ENCODE measurements at places on chromosomes 3 and 15.

DNA sequence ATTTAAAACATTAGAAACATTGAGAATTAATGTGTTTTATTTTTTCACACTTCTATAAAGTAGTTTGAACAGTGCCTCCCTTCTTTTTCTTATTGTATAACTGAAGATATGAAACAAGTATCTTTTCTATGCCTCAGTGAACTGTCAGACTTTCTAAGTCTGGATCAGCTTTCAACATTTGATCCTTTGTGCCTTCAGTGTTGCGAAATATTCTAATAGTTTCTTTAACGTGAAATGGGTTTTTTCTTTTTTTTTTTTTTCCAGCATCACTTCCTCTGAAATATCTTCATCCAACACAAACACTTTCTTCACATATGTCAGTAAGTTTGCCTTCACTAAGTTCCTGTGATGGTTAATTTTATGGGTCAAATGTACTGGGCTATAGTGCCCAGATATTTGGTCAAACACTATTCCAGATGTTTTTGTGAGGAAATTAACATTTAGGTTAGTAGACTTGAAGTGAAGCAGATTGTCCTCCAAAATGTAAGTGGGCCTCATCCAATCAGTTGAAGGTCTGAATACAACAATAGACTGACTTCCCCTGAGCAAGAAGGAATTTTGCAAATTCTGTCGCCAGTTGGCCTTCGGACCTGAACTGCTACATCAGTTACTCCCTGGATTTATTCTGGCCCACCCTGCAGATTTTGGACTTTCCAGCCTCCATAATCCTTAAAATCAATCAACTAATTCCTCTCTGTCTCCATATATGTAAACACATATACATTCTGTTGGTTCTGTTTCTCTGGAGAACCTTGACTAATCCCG is 6.4 kb upstream of the CPOX start:
- DNase-seq = no peak

DNA sequence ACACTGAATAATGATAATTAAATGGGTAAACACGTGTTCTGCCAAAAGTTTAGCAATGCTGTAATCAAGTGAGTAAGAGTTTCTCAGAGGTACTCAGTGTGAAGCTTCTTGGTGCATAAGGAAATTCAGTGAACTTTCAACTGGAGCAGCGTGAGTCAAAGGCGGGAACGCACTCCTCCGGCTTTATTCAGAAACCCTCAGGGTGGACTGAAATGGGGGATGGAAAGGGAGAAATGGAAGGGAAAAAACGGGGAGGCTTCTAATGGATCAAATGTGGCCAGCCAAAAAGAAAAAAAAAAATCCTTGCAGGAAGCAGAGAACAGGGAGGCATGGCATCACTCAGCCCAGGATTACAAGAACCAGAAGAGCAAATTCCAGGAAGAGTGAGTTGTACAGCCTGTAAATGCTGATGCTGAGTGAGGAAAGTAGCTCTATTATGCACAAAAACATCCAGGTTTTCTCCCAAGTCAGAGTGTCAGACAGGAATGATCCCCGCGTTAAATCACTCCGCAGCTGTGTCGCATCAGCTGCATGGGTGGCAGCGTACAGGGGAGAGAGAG is 85.3 kb downstream of the ASB7 start:
- DNase-seq = no peak

GRCh38 chr3:83662381-83662960 is 1296.3 kb upstream of the CADM2 start:
- no peak for DNase-seq

DNA sequence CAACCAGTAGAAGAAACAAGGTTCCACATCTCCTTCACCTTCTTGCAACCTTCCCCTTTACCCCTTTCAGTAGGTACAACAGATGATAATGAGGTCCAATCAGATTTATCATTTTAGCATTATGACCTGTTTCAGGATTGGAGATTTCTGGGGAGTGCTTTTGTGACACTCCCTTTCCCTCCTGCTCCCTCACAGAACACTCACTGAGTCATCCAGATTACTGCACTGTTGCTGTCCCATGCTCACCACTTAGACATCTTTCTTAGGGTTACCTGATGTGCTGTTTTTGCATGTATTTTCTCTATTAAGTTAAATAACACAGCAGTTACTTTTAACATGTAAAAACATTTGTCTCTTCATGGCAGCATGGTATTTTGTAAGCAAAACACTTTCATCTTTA is 118.5 kb downstream of the MFSD1 start:
- no peak for DNase-seq

GRCh38 chr3:113532698-113533533 is 561 bp downstream of the SIDT1 start:
- no peak for DNase-seq

DNA sequence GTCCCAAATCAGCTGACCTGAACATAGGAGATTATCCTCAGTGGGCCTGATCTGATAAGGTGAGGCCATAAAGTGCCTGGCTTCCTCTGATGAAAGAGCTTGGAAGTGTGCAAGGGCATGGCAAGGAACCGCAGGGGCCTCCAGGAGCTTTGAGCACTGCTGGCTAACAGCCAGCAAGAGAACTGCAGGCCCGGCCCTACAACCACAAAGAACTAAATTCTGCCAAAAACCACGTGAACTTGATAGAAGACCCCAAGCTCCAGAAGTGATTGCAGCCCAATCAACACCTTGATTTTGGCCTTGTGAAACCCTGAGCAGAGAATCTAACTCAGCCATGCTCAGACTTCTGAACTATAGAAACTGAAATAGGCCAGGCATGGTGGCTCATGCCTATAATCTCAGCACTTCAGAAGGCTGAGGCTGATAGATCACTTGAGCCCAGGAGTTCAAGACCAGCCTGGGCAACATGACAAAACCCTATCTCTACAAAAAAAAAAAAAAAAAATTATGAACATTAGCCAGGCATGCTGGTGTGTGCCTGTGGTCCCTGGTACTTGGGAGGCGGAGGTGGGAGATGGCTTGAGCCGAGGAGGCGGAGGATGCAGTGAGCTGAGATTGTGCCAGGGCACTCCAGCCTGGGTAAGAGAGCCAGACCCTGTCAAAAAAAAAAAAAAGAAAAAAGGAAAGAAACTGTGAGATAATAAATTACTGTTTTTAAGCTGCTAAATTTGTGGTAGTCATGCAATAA is 7.7 kb upstream of the DIS3L start:
- DNase-seq = peak; percentile 52

DNA sequence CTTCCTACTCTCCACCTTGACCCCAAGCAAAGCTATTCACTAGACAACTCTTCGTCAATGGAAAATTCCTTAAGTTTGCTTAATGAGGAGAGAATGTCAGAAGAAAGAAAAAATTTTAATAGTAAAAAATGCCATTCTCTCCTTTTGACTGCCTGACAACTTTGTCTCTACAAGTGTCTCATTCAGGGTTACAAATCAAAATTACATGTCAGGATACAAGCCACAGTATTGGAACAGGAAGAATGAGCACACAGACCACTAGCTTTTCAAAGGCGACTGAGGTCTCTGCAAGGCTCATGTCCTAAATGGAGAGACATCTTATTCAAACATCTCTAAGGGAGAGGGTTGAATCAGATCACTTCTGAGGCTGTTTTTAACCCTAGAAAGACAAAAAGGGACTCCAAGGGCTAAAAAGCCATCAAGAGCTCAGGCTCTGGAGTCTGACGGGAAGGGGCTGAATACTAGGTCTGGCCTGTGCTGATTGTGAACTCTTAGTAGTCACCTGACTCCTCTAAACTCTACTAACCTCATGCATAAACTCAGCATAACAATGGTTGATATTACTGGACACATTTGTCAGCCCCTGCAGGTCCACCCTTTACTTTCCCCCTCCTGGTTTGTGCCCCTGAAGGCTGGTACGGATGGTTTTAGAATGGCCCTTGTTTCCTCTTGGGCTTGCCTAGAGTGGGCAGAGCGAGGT is 12.8 kb upstream of the MEIS2 start:
- no peak for DNase-seq

DNA sequence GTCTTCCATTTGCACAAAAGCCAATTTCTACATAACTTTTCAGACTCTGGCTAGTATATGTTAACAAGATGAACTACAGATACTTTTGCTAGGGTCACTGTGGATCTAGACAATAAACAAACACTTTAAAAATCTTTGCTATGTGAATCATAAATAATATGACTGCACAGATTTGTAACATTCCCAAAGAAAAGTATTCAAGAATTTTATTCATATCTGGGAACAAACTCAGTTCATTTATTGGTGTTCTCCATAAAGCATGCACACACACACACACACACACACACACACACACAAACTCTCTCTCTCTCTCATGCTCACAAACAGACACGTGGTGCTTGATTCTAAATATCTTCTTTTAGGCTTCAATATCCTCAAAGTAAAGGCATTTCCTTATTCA is 18.8 kb upstream of the THRB start:
- DNase-seq = no peak

GRCh38 chr3:143914257-143914656 is 57.4 kb upstream of the DIPK2A start:
- no peak for DNase-seq

DNA sequence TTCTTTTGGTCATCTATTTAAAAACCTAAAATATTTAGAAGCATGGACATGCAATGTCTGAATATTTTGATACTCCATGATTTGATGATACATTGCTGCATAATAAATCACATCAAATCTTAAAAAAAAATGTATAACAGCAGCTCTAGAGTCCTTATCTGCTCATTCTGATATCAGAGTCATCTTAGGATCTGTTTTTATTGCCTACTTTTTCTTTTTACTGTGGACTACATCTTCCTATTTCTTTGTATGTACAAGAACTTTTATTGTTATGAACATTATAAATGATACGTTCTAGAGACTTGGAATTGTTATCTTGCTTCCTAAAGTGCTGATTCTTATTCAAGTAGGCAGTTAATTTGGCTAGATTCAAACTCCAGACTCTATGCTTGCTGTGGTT is 72.7 kb downstream of the IQCH start:
- no peak for DNase-seq

DNA sequence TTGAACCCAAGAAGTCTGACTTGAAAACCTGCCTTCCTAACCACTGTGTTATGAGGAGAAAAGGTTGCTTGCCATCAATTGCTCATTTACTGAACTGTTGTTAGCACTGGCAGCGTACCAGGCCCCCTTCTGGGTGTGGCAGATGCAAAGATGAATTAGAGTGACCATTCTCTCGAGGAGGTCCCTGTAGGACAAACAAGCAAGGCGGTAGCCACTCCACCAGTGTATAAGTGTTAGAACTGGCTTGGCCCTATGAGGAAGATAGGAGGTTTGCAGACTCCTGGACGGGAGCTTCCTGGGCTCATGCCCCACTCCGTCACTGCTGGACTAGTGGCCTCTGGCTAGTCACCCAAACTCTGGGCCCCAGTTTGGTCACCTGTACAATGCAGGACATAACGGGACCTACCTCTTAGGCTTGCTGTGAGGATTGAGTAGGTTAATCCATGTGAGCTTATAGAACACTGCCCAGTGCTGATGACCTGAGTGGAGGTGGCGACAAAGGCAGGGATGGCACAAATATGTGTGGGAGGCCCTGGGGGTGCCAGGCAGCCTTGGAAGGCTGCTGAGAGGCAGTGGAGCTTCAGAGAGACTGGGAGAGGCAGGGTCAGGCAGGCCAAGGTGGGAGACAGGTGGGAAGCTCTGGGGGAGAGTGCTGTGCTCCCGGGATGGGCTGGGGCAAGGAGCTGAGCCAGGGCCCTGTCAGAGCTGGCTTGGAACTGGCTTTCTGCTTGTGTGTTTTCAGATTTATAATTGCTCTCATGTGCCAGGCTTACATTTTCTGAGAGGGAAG is 145.9 kb downstream of the DNAJB8 start:
- no peak for DNase-seq

DNA sequence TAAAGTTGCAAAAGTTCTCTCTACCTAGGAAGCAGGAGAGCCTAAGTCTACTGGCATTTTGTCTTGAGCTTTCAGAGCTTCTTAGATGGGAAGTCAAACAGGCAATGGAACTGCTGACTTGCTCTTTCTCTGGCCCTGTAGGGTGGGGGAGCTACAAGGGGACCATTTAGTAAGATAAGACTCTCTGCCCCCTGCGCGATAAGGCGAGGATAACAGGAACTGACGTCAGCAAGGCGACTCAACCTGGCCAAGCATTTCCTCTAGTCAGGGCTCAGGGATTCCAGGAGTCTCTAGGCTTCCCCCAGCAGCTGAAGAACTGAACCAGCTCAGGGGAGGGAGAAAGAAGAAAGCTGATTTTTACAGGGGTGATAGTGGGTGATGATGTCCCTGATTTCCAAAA is 5.8 kb downstream of the RARB start:
- DNase-seq = peak; percentile 22

DNA sequence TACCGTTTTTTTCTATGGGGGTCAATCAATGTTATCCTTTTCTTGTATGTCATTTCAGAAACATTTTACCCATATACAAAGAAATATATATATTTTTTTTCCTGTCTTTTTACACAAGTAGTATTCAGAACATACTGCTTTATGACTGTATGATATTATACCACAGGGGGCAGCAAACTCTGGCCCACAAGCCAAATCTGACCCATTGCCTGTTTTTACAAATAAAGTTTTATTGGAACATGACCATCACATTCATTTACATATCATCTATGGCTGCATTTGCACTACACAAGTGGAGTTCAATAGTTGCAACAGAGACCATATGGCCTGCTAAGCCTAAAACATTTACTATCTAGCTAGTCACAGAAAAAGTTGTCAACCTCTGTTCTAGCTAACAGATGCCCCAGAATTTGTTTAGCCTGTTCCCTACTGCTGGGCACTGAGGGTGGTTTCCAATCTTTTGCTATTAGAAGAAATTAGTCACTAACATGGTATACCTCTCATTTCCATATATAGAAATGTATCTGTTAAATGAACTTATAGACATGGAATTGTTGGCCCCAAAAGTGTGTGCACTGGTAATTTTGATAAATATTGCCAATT is 57.7 kb downstream of the BFSP2 start:
- DNase-seq = no peak

GRCh38 chr3:58082047-58082446 is 73.8 kb downstream of the FLNB start:
- DNase-seq = no peak

- DNase-seq = no peak
Measured at GRCh38 chr15:53962646-53963561, 15.3 kb upstream of the UNC13C start.

DNA sequence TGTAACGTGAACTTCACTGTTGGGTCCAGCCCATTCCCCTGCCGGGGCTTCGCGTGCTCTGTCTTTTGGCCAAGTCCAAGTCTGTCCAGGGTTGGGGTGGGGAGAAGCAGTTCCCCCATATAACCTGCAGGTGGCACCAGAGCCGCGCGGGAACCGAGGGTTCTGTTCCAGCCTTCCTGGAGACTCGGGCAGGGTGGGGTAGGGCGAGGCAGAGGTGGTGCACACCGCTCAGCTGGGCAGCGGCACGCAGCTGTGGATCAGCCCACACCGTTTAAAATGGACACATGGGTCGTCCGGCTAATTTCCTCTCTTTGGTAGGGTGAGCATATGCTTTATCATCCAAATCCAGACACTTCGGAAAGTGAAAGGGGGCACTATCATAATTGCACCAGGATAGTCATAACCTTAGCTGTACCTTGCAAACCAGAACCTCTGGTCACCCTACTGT is 118.1 kb downstream of the TBC1D2B start:
- DNase-seq = peak; percentile 52

Data from CMK (cell line).